Left ventricle myocardium superior (tissue), 1 donor: ENCODE measurements at places on chromosomes 7 and 10. TPM values are rescaled to one million over a fixed set of nuclear protein-coding genes. Genes with fewer than 3 reads are reported as not detected.

DNA sequence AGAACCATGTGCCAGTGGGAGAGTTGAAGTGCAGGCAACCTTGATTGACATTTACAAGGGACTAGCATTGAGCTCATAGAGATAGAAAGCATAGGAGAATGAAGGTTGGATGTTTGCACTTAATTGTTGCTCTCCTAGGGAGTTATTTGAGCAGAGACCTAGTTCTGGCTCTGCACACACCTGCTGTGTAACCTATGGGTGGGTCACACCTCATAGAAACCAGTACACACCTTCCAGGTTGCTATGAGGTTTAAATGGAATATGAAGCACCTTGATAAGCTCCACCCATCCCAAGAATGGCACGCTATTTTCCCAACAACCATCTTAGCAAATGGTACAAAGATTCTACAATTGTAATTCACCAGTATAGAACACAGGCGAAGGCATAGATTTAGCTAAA, 86.2 kb upstream of the AOAH start:
- no peak for DNase-seq

DNA sequence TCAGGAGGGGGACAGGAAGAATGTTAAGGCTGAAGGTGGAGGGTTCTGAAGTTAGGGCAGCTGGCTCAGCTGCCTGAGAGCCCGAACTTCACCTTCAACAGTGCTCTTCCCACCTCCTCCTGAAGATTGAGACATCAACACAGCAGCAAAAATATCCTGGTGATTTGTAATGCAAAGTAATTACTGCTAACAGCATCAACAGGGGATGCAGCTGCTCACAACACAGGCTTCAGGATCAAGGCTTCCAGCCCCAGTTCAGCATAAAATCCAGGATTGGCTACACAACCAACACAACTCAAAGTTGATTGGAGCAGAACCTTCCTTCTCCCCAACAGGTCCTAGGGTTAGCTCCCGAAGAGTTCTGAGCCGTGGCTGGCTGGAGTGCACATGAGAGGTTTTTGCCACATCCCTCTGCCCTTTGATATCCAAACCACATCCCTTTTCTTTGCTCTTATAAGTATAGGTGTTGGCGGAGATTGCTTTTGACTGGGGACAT, 242.4 kb downstream of the KIAA1217 start:
- no peak for DNase-seq

DNA sequence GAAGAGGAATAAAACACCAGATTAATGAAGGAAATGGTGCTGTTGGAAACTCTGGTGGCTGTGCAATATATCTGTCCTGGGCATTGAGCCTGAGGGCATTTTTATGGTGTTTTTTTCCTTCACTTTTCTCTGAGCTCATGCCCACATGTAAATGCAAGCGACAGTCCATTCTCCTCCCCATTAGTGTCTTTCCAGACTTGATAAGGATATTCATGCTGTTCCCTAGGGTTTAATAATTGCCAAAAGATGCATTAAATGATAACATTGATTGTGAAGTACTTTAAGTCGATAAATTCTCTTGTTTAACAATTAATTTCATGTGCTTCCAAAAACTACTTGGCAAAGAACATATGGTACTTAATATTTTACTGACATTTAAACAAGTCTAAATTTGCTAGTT, 384.7 kb downstream of the MDFIC start:
- no peak for DNase-seq

Gene ZNF862
- 9.5 TPM for total RNA-seq

Gene TMEM270
- not detected for total RNA-seq

DNA sequence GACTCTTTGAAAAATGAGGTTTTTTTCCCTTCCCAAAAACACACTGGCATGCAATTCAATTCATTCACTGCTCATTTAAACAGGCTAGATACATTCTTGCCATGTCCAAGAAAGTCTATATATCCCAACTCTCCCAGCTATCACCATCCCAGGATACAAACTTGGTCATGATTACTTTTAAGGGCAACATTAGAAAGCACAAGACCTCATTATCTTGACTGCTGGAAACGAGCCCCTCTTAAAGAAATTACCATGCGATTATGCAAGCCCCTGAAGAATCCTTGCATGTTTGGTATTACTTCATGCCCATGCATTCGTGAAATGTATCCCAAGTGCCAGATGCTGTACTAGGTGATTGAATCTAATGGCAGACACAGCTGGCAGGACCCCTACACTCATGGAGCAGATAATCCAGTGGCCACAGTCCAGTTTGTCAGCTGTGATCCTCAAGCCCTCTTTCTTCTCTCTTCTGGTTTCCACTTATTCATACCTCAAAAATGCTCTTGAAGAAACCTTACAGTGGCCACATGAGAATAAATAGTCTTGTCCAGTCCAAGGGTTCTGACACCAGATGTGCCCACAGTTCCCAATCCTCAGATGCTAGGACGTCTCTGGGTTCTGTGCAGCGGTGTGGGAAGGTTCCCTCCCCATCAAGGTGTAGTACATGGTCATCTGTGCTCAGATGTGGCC, 103.7 kb upstream of the HABP2 start:
- DNase-seq: no peak

GRCh38 chr10:96830511-96831199, 1.4 kb upstream of the LCOR start:
- DNase-seq: no peak

Gene CALHM1
- total RNA-seq: not detected

Gene WNT2
- total RNA-seq: 0.57 TPM

DNA sequence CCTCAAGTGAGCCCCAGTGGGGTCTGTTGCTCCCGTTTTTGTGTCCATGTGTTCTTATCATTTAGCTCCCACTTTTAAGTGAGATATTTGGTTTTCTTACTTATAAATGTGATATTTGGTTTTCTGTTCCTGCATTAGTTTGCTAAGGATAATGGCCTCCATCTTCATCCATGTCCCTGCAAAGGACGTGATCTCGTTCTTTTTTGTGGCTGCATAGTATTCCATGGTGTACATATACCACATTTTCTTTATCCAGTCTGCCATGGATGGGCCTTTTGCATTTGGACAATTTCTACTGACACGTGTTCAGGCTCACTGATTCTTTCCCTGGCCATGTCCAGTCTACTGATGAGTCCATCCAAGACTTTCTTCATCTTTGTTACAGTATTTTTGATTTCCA, 9.6 kb downstream of the SFXN2 start:
- no peak for DNase-seq

Gene CYP3A4
- total RNA-seq: not detected

GRCh38 chr7:135147899-135148721, at the start of gene TMEM140:
Gene TMEM140 (plus strand): TSS chr7:135148072. CDS start chr7:135164442, 16,370 bp downstream.
- peak; percentile 42 for DNase-seq

DNA sequence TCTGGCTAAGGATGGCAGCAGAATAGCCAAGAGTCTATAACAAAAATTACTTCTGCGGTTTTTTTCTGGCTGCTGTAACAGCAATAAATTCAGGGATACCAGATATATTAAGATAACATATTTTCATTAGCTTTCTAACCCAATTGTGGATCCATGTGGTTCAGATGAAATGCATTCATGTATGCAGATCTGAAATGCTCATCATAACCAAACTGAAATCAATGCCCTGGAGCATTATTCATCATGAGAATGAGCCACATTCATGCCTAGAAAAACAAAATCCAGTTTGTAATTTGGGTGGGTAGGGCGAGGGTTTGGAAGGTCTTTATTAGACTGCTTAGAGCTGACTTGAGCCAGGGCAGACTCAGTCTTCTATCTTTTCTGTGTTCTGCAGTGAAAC, 69.8 kb upstream of the SEMA3A start:
- DNase-seq: no peak

Gene HOXA1
- total RNA-seq: not detected

Gene GATA3
- total RNA-seq: 1.1 TPM

Gene LRIT2
- total RNA-seq: not detected

- DNase-seq: no peak
Measured at GRCh38 chr7:16504019-16504418, 22.6 kb upstream of the LRRC72 start.

DNA sequence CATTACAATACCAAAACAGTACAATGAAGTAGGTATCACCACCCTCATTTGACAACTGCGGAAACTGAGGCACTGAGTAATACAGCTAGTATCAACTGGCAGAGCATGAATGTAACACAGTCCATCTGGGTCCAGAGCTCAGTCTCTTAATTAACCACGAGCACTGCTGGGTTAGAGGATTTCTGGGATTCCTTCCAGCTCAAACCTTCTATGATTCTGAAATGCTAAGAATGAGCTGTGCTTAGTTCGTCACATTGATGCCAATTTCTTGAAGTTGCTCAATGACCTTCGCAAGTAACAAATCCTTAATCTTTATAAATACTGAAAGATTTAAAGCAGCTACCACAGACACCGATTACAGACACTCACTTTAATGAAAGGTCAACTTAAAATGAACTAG, 62.5 kb downstream of the SGMS1 start:
- DNase-seq: no peak
